Stimulated activated CD8-positive, alpha-beta memory T cell treated with anti-CD3 and anti-CD28 coated beads, Interleukin-7, amount 100 ng/mL, for 24 hours (primary cell): ENCODE measurements at places on chromosomes 7 and 10.

GRCh38 chr10:26249681-26250080, 33.1 kb downstream of the GAD2 start:
- DNase-seq: no peak

- no peak for DNase-seq
Measured at GRCh38 chr7:140214075-140214684, 37.4 kb upstream of the KDM7A start.

- no peak for DNase-seq
Measured at GRCh38 chr10:12568391-12569009, 219.2 kb downstream of the CAMK1D start.

- no peak for DNase-seq
Measured at GRCh38 chr10:62735464-62736167, 68.9 kb upstream of the ADO start.

GRCh38 chr10:104139221-104139620, 17.2 kb downstream of the SFR1 start:
- no peak for DNase-seq

DNA sequence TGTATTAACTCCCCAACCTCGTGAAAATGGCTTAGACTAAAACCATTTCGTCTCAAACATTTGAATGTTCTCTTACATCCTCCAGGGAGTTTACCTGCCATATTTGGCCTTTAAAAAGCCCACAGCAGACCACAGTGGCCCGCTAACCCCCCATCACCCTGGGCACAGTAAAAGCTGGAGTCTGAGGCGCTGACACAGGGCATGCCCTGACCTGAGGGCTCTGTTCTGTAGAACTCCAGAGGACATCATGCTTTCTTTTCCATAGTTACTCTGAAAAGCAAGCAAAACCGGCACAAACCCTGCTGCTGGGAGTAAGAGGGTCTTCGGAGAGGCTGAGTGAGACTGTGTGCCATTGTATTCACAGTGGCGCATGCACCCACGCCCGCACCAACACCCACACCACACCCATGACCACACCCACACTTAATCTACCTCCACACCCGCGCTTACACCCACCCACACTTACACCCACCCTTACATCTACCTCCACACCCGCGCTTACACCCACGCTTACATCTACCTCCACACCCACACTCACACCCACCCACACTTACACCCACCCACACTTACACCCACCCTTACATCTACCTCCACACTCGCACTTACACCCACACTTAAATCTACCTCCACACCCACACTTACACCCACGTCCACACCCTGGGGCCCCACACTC, 32.1 kb downstream of the LRRC27 start:
- no peak for DNase-seq

- no peak for DNase-seq
Measured at GRCh38 chr7:92255308-92255707, 9.5 kb downstream of the ANKIB1 start.

DNA sequence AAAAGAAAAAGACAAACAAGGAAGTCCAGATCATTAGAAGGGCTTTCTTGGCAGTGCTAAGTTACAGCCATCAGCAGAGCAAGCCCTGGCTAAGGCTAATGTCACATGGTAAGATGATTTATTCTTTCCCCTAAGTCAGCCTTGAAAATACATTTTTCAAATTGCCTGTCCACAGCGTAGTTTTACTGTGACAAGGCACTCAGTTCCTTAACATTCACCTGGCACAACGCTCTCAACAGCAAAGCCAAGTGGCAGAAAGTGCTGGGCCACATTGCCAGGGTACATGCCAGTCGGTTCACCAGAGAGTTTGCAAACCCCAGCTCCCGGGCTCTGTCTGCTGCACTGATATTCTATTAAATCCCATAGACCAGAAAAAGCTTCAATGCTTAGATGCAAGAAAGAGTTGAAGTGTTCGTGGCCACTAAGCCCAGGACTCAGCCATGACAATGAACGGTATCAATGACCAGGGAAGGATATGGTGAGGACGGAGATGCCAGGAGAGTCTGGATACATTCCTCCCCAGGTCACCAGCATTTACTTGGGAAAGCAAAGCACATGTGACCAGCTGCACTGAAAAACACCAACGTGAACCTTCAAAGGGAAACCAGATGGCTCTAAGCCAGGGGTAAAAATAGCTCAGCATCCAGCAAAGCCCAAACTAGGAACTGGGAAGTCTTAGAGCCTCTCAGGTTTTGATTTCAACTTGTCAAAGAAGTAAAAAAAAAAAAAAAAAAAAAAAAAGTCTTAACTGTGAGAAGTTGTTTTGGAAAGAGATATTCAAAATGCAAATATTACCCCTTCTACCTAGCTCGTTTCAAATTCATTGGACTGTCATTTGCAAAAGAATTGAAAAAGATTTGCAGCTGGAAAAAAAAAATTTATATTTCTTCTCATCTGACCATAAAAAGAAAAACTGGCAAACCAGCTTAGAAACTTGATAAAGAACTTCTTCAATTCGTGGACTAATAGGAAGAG, 23.9 kb upstream of the MPP7 start:
- no peak for DNase-seq

GRCh38 chr10:47286591-47287315, 13.2 kb upstream of the GDF10 start:
- no peak for DNase-seq

GRCh38 chr10:52115823-52116222, 198.3 kb upstream of the DKK1 start:
- DNase-seq: no peak

- DNase-seq: no peak
Measured at GRCh38 chr7:41544241-41544640, 158.6 kb downstream of the INHBA start.

- no peak for DNase-seq
Measured at GRCh38 chr10:47410862-47411261, 26.8 kb upstream of the ZNF488 start.

GRCh38 chr7:97011536-97012364, 6.4 kb downstream of the DLX6 start:
- no peak for DNase-seq

DNA sequence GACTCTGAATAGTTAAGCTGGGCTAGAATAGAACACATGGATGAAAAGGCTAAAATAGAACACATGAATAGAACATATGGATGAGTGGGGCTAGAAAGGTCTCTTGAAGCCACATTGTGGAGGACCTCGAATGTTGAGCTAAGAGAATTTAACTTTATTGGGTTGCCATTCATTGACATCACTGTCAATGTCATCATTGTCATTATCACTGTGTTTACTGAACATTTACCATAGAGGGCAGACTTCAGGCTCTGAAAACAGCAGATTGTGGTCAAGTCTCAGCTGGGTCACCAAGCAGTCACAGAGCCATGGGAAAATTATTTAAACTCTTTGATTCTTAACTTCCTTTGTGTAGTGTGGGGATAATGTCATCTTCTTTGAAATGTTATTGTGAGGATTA, 80.4 kb downstream of the WDFY4 start:
- DNase-seq: no peak

DNA sequence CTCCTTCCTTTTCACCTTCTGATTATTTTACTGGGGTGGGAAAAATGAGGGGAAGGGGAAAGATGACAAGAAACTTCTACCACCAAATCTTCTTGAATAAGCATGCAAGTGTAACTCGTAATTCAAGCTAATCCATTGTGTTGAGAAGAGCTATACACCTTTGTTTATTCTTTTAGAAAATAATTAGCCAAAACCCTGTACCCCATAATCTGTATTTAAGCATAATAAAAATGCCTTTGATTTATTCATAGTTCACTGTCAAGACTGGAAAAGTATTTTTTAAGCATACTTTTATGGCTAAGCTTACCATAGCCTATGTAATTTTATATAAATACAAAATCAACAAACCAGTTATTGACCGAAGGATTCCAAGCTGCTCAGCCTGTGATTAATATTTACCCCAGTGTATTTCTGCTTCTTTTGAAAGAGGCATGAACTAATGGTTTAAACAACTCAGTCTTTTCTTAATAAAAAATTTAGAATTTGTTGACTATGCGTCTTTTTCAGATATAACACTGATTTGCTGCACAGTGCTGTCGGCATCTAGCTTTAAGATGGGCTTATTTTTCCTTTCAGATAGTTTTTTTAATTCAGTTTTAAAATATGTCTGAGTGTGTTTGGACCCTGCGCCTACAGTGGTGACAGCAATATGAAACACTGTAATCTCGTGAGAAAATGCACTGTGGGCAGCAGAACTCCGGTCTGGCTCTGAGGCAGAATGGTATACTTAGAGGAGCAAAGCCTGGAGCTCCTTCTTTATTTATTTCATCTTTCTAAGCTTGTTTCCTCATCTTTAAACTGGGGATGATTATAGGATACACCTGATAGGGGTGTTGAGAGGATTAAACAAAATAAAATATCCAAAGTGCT, 238.8 kb upstream of the LRGUK start:
- DNase-seq: no peak

GRCh38 chr7:33849004-33849403, 56.3 kb upstream of the BMPER start:
- DNase-seq: no peak

DNA sequence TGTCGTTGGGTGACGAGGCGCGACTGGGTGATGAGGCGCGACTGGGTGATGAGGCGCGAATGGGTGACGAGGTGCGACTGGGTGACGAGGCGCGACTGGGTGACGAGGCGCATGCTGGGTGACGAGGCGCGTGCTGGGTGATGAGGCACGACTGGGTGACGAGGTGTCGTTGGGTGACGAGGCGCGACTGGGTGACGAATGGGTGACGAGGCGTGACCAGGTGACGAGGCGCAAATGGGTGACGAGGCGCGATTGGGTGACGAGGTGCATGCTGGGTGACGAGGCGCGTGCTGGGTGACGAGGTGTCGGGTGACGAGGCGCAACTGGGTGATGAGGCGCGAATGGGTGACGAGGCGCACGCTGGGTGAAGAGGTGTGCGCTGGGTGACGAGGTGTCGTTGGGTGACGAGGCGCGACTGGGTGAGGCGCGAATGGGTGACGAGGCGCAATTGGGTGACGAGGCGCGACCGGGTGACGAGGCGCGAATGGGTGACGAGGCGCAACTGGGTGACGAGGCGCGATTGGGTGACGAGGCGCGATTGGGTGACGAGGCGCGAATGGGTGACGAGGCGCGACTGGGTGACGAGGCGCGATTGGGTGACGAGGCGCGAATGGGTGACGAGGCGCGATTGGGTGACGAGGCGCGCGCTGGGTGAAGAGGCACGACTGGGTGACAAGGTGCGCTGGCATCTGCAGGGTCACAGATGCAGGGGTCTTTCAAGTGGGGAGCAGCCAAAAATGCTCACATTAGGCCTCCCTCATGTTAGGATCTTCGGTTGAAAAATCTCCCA, 7.9 kb upstream of the NOM1 start:
- no peak for DNase-seq

- no peak for DNase-seq
Measured at GRCh38 chr10:77301305-77301730, 336.3 kb downstream of the KCNMA1 start.

- DNase-seq: no peak
Measured at GRCh38 chr10:11095374-11095801, 77.7 kb downstream of the CELF2 start.

- no peak for DNase-seq
Measured at GRCh38 chr7:152869041-152869676, 109.6 kb downstream of the ACTR3B start.

- no peak for DNase-seq
Measured at GRCh38 chr7:151275813-151276577, 27.5 kb upstream of the SMARCD3 start.

- DNase-seq: no peak
Measured at GRCh38 chr7:3795781-3796180, 494.7 kb downstream of the SDK1 start.

DNA sequence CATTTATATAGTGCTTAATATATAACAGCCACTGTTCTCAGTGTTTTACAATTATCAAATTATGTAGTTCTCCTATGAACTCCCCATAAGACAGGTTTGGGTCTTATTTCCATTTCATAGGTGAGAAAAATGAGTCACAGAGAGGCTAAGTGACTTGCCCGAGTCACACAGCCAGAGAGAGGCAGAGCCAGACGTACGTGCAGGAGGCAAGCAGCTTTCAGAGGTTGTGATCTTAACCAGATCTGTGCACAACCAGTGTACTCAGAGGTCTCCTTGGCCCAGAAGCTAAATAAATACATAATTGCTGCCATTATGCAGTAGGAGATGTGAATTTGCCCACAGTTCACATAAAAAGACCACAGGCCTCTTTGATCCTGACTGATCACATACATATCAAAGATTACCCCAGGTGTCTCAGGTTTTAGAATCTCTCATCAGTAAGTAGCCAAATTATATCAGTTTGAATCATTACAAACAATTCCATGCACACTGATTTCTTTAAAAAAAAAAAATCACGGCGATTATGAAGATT, 304.7 kb upstream of the AOAH start:
- DNase-seq: peak; percentile 1

DNA sequence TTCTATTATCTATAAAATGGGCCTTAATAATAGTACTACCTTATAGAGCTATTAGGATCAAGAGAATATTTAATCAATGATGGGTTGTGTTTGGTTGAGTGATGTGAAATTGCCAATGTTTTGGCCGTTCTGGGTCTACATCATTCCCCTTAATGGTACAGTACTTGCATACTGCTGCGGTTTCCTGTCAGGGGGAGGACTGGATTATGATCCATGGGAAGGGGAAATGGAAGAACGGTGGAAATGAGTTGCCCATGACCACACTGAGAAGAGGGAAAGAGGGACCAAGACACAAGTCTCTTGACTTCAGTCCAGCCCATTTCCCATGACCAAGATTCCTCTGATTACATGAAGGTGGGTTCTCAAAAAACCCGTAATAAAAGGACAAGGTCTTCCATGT, 999 bp upstream of the MRPS24 start:
- DNase-seq: no peak

DNA sequence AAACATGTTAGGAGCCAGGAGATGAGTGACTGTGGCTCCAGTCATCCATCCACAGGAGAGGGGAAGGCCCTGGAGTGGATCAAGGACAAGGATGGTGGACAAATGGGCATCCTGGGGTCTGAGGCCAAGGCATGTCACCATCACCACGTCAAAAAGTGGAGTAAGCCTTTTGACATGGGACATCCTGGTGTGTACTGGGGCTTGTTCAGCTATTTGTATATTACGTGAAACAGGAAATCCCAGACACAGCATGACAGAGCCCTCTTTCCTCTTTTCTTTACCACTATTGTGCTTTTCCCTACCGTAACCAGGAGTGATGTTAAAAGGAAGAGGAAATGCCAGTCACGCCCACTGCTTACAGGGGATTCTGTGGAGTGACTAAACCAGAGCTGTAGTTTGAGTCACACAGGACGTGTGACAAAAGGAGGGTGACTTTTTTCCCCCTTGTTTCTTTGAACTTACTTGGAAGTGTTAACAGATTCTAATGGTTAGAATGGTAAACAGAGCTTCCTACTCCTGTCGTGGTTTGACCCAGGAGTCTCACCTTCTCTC, 15.4 kb downstream of the ACSL5 start:
- peak; percentile 35 for DNase-seq

DNA sequence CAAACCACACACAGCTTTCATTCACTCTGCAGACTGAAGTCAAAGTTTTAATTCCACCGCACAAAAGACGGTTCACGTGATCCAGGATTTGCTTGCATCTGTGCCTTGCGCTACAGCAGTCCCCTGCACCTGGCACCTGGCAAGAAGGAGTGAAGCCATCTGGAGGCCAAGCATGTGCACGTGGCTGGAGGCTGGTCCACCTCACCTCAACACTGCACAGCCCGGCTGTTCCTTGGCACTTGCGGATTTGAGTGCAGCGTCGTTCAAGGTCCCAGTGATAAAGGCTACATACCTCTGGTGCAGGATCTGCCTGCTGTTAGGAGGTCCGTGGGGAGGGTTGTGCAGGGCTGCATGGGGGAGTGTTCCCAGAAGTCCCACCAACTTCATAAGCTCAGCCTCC, 248.5 kb upstream of the GRB10 start:
- DNase-seq: no peak
